Central memory CD4-positive, alpha-beta T cell (primary cell): ENCODE measurements at places on chromosomes 5 and 9.

- no peak for DNase-seq
These were observed 26.8 kb upstream of the MVB12B start for GRCh38 chr9:126299706-126300276.

- DNase-seq, result no peak
These were observed 72.5 kb upstream of the NMUR2 start for GRCh38 chr5:152477536-152477935.

GRCh38 chr5:71836559-71837112, 117.6 kb downstream of the CARTPT start:
- DNase-seq, result no peak

- no peak for DNase-seq
These were observed 157.1 kb upstream of the CDH6 start for GRCh38 chr5:31036411-31036810.

GRCh38 chr5:149227168-149227826, 44.4 kb upstream of the AFAP1L1 start:
- DNase-seq, result no peak

GRCh38 chr9:75845806-75846205, 44.7 kb upstream of the PCSK5 start:
- no peak for DNase-seq

DNA sequence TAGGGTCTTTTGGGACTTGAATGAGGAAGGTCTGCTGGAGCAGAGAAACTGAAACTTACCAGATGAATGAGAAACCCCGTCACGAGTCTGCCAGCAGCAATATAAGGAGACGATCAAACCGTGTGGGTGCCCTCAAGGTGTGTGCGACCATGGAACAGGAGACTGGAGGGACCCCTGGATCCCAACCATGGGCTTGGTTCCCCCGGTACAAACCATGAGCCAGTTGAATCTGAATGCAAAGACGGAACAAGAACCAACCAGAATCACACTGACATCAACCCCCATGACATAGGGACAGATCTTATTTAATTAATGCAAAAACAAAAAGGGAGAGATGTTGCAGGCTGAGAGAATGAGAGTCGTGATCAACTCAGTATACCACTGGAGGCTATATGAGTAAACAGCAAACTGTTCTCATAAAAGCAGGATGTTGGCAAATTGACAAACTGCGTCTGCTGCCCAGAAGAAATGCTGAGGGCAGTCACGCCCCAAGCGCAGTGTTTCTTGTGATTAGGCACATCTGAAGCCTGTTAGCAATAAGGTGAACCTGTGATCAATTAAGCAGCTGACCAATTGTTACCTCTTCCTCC, 475.5 kb upstream of the ACO1 start:
- DNase-seq, result no peak

GRCh38 chr9:102049586-102050246, 311.3 kb upstream of the GRIN3A start:
- no peak for DNase-seq

DNA sequence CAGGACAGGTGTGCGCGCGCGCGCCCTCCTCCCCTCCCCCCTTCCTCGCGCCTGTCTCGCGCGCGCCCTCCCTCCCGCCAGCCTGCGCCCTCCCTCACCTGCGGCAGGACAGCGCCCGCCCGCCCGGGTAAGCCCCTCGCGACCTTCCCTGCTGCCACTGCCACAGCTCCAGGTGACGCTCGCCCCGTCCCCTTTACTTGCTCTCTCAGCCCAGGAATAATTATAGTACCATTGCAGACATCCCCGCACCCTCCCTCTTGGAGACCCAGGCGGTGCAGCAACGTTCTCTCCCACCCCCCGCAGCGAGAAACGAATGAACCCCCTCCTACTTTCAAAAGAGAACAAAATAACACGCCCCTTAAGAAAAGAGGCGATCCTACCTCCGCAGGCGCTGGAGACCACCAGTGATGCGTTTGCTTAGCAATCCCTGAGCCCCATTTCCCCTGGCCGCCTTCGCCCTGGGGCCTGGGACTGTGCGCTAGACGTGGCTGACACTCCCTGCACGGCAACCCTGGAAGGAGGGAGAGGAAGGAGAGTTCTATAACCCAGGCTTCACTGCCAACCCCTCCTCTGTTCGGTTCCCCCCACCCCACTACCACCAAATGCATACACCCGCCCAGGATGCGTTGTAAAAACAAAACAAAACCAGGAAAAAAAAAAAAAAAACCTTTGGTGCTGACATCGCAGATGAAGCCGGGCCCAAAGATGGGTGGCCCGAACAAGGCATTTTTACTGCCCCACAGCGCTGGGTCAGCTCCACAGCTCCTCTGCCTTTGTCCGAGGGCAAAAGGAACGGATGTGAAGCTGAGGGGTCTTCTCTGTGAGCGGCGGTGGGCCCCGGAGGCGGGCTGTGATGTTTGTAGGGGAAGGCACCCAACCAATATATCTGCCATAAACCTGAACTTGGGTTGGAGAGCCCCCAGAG, 5.6 kb upstream of the PURA start:
- DNase-seq, result no peak

DNA sequence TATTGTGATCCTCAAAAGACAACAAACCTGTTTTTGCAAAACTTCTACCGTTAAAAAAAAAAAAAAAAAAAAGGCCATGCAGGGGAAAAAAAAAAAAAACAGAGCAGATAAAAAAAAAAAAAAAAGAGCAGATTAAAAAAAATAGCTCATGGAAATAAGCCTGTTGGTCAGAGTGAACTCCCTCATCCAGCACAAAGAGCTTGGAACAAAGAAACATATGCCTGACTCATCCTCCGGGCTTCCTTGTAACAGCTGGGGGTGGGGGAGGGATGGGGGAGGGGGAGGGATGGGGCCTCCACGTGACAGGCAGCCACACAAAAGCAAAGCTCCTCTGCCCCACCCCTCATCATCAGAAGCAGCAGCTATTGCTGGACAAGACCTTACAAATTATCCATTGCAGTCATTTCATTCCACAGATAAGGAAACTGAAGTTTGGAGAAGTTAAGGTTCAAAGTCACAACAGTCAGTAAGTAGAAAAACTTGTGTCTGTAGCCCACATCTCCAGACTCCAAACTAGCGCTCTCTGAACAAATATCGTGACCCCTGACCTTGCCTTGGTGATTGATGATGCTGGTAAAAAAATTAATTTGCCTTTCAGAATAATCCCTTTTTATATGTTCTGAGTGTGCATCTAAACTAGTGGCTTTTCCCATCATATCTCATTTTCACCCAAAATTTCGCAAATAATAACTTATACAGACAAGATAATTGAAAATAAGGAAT, 38.9 kb downstream of the SLC35D2 start:
- DNase-seq, result no peak

GRCh38 chr5:150281987-150282386, 7.6 kb downstream of the CAMK2A start:
- DNase-seq, result no peak

DNA sequence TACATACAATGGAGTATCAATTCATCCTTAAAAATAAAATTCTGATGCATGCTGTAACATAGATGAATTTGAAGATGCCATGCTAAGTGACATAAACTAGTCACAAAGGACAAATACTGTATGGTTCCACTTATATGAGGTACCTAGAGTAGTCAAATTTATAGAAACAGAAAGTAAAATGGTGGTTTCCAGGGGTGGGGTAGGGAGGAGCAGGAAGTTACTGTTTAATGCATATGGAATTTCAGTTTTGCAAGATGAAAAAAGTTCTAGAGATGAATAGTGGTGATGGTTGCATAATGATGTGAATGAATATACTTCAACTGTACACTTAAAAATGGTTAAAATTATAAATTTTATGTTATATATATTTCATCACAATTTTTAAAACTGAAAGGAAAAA, 57.3 kb upstream of the FNIP1 start:
- DNase-seq, result peak; percentile 2

DNA sequence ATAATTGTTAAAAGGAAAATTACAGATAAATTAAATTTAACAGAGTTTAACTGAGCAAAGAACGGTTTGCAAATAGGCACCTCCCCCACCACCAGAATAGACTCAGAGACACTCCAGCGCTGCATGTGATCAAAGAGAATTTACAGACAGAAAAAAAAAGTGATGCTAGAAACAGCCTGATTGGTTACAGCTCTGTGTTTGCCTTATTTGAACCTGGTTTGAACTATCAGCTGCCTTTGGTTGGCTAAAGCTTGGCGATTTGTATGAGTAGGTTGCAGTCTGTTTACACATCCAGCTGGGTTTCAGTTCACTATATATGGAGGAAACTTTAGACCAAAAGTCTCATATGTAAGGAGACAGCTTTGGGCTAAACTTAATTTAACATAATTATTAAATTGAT, 249.1 kb downstream of the ENC1 start:
- no peak for DNase-seq

DNA sequence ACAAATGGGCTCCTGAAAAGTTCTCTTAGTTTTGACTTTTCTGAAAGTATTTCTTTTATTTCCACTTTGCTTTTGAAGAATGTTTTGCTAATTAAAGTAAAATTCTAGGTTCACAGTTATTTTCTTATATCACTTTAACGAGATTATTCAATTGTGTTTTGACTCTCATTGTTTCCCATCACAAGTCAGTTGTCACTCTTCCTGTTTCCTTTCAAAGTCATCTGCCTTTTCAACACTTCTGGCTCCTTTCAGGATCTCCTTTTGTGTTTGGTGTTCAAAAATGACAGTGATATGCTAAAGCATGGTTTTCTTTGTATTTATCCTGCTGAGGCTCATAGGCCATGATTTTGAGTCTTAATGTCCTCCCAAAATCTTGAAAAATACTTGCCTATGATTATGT, 235.4 kb upstream of the TAS2R1 start:
- DNase-seq, result no peak

- no peak for DNase-seq
These were observed 420.5 kb upstream of the CD180 start for GRCh38 chr5:67617051-67617450.

DNA sequence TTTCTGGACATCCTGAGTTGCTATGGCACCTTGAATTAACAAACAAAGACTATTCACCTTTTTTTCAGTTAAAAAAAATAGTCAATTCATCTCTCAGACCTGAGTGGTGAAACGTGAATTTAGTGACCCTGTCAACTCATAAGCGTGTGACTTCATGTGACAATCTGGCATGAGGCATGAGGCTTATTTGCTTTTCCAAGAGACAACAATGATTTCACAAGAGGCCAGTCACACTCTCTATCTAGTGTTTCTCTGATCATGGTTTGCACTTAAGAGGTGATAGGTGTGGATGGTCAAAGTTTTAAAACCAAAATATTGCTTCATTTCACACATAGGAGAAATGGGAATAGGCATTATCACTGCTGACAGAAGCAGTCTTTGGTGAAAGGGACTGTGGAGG, 559.6 kb upstream of the ACO1 start:
- DNase-seq, result no peak

DNA sequence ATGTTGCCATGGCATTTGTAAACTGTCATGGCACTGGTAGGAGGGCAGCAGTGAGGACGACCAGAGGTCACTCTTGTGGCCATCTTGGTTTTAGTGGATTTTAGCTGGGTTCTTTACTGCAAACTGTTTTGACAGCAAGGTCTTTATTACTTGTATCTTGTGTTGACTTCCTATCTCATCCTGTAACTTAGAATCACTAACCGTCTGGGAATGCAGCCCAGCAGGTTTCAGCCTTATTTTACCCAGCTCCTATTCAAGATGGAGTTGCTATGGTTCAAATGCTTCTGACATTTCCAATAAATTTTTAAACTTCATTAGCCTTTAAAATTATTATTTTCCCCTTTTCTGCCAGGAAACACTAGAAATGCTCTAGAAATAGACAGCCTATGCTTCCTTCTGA, 839.1 kb downstream of the NR2F1-AS1 start:
- DNase-seq, result no peak

GRCh38 chr5:100840789-100841188, 62.3 kb downstream of the ST8SIA4 start:
- DNase-seq, result no peak

- DNase-seq, result peak; percentile 2
These were observed 53.5 kb upstream of the CDKN2AIPNL start for GRCh38 chr5:134464988-134465815.

DNA sequence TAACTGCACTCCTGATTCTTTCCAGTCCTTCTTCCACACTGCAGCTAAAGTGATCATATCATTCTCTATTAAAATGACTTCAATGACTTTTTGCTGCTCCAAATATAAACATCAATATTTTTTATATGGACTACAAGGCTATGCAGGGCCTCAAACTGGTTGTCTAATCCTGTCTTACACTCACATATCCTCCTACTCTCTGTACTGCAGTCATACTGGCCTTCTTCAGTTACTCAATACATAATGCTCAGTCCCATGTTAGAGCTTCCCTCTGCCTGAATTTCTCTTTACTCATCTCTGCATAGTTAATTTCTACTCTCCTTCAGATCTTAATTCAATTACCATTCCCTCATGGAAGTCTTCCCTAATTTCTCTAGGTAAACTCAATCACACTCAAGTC, 3.4 kb downstream of the MEIKIN start:
- DNase-seq, result no peak

DNA sequence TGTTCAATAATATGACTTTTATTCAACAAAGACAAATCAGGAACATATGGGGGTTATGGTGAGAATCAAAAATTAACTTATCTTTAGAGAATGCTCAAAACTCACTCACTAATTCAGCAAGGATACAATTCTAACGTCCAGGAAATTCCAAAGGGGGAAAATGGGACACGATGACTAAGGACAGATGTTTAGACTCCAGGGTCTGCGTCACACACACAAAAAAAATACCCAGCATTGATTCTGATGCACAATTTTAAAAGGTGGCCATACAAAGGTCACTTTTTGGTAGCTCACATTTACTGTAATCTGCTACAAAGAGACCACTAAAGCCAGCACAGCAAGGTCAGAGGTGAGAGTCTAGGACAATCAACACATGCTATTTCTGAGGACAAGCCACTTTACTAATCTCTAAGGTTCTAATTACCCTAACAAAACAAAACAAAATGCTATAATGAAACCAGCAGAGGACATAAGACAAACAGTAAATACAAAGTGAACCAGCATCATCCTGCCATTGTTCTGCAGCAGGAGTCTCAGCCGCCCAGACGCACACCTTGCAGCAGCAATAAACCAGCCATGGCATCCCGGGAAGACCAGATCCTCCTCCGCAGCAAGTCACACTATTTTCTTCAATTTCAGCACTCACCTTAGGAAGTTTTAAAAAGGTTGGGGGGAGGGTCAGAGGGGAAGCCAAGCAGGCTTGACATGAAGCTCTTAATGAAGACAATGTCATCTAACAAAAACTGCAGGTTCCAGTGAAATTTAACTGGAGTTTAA, 57.8 kb downstream of the TTC39B start:
- no peak for DNase-seq

- DNase-seq, result no peak
These were observed 40.3 kb downstream of the POU4F3 start for GRCh38 chr5:146378986-146379385.

DNA sequence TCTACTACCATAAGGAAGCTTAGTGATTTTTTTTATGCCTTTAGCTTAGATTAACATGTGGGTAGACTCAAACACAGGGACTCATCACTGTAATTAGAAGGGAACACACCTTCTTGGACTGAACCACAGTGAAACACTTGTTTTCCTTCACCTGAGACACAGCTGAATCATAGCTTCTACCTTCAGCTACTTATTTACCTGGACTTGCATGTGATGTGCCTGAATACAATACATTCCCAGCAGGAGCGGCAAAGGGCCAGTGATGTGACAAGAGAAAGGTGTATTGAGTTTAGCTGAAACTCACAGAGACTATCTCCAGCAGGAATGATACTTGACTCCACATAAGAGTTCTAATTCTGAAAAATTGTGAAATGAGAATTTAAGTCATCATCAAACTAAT, 37.8 kb downstream of the GRAMD2B start:
- DNase-seq, result no peak
